Hindlimb muscle (tissue), 1 donor: ENCODE measurements at places on chromosomes 1 and 21. TPM values are rescaled to one million over a fixed set of nuclear protein-coding genes. Genes with fewer than 3 reads are reported as not detected.

Gene FAM43B
- 0.72 TPM for polyA plus RNA-seq

Gene NPHS2
- not detected for polyA plus RNA-seq

- no peak for DNase-seq
Measured at GRCh38 chr1:100353071-100353801, 930 bp downstream of the CDC14A start.

- DNase-seq: peak; percentile 52
Measured at GRCh38 chr1:222310836-222311235, 237.1 kb downstream of the HHIPL2 start.

- DNase-seq: no peak
Measured at GRCh38 chr1:65793359-65793732, 651 bp downstream of the PDE4B start.

GRCh38 chr1:224262373-224263054, 67.5 kb downstream of the NVL start:
- DNase-seq: no peak

Gene DENND1B
- polyA plus RNA-seq: 4.5 TPM

DNA sequence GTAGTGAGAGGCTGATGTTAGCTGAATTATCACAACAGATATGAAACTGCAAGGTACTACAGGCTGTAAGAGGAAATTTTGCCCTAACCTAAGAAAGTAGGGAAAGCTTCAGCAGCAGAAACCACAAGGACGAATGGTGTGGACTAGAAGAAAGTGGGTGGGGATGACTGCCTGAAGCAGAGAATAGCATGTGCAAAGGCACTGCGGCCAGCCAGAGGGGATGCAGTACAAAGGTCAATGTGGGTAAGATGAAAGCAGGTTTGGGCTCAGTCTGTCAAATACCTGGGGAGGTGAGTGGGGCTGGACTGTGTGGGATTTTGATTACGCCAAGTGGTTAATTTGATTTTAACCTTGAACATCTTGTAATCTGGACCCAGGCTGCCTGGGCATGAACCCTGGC, 199.3 kb upstream of the GALNT2 start:
- no peak for DNase-seq

- DNase-seq: no peak
Measured at GRCh38 chr1:59986516-59987310, 60.1 kb upstream of the CYP2J2 start.

Gene TINAGL1
- 29.9 TPM for polyA plus RNA-seq

Gene CGN
- 0.58 TPM for polyA plus RNA-seq

Gene LAPTM5
- polyA plus RNA-seq: 26.3 TPM

Gene DYNLT5
- polyA plus RNA-seq: 4.5 TPM
